Hypothalamus (tissue), 51 donors: ENCODE measurements at places on chromosomes 6 and 20.

GRCh38 chr6:129236001-129236517 is 353.1 kb downstream of the LAMA2 start:
- DNase-seq: no peak

GRCh38 chr6:42162384-42162783 is 10.8 kb upstream of the GUCA1A start:
- no peak for DNase-seq

DNA sequence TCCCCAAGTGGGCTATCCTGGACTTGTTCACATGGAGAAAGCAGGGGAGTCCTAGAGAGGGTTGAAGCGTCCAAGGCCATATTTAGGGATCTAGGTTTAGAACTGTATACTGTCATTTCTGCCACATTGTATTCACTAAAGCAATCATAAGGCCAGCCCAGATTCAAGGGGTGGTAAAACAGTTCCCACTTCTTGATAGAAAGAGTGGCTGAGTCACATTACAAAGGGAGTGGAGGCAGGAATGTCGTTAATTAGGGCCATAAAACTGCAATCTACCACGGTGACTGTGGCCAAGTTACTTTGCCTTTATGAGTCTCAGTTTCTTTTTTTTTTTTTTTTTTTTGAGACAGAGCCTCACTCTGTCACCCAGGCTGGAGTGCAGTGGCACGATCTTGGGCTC is 7.4 kb upstream of the UBR2 start:
- DNase-seq: no peak

- DNase-seq: no peak
Observed at GRCh38 chr6:121356575-121356974, 22.3 kb upstream of the TBC1D32 start.

DNA sequence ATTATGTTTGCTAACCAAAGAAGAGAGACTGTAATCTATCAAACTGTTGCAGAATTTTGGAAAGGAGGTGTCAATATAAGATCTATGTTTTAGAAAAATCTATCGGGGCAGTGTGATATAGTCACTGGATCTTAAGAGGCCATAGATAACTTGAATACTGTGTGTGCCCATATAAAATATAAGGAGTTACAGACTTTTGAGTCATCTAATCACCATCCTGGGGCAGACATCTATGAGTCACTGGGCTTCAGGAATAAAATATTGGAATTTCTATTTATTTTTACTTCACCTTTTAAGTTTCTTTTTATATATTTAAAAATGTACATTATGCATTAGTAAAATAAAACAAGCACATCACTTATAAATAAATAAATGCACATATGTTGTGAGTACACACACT is 509.3 kb upstream of the MAN1A1 start:
- DNase-seq: no peak

DNA sequence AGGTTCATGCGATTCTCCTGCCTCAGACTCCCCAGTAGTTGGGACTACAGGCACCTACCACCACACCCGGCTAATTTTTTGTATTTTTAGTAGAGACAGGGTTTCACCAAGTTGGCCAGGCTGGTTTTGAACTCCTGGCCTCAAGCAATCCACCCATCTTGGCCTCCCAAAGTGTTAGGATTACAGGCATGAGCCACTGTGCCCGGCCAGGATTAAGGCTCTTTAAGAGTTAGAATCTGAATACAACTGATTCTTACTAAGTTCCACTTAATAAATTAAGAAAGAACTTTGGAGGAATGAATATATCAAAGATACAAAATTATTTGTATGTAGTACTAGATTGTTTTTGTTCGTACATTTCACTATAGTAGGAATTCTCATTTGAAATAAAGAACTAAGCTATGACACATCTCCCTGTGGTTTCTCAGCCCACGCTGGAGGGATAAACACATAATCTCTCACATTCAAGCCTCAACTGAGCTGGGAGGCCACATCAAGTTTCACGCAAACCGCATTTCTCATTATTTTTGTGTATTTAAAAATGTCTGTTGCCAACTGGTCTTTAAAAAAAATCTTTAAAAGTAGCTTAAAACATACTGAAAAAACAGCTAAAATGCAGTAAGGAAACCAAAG is 34.2 kb downstream of the DTNBP1 start:
- no peak for DNase-seq

GRCh38 chr20:40757087-40757486 is 68.1 kb upstream of the MAFB start:
- DNase-seq: no peak

DNA sequence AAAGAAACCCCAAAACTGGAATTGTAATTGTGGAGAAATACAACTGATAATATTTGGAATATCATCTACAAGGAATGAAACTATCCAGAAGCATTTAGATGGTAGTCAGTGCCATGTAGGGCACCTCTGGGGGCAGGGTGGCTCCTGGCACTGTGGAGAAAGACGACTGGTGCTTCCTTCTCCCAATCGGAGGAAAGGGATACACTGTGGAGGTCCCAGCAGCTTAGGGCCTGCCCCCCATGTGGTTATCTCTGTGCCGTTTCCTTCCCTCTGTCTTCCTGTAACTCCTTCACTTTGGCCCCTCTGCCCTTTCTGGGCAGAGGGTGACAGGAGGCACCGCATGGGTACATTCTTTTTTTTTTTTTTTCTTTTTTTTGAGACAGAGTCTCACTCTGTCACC is 178.4 kb downstream of the MTHFD1L start:
- no peak for DNase-seq
